ENCODE measurements at places on chromosomes 12 and 14.

DNA sequence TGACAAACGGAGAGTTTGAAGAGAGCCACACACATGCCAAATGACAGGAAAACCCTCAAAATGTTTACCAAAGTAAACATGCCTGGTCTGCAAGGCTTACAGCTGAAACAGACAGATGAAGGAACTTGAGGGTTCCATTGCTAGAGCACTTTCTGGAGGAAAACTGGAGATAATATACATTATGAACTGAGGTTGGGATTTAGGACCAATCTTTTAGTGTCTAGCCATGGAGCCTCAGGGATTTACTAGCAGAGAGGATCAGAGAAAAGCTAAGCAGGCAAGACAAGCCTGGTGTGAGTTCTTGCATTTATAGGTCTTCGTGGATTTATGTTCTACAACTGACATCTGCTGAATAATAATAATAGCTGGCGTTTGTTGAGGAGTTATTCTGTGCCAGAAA lies 205.3 kb downstream of the AEBP2 start:
- DNase-seq, result no peak

DNA sequence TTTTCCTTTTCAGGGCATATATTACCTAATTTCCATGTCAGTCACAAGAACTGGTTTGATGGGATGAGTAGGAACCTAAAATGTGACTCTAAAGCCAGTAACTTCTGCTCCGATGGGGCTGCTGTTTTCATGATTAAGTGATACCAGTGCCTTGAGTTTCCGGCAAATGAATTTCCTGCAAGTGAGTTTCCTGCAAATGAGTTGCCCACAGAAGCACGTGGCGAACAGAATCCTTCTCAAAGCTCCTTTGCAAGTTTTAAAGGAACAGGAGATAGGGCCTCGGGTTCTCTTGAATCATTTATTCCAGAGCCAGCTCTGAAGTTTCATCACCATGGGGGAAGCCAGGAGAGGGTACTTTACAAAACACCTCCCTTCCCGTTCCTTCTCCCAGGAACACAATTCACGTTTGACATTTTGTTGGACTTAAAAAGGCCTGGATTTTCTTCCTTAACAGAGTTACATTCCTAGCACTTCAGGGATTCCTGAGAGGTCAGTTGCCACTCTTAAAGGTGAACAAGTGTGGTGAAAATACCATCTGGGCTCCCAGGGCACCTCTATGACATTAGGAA lies 2.2 kb upstream of the PPTC7 start:
- DNase-seq, result no peak

- peak; percentile 43 for DNase-seq
These were observed 58.5 kb upstream of the TMPO start for GRCh38 chr12:98456576-98457573.

GRCh38 chr12:104299842-104300481 lies 3.6 kb upstream of the EID3 start:
- DNase-seq, result no peak

DNA sequence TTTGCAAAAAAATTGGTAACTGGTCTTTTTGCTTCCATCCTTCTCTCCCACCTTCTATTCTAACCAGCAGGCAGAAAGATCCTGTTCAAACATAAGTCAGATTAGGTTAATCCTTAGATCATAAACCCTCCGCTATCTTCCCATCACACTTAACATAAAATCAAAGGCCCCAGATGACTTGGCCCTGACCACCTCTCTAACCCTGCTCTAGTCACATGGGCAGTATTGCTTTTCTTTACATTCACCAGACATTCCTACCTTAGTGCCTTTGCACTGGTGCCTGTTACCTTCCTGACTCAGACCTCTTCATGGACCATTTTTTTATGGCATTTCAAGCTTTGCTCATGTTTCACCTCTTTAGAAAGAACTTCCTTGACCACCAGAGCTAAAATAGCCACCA lies 83.5 kb downstream of the NTF3 start:
- no peak for DNase-seq

DNA sequence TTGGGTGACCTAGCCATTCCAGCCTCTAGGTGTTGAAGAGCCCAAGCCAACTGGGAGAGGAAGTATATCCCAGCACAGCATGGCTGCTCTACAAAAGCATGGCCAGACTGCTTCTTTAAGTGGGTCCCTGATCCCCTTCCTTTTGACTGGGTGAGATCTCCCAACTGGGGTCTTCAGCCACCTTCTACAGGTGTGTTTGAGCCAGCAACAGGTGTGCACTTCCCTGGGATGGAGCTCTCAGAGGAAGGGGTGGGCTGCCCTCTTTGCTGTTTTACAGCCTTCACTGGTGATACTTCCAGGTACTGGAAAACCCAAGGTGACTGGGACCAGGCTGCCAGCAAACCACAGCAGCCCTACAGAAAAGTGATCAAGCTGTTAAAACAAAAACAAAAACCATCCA lies 14.2 kb upstream of the GNS start:
- DNase-seq, result no peak

GRCh38 chr12:54360717-54361456 lies 3.4 kb downstream of the GPR84 start:
- peak; percentile 72 for DNase-seq
